ENCODE measurements at places on chromosomes 1 and 21.

- DNase-seq, result peak; percentile 42
Measured at GRCh38 chr1:157963713-157964112, 29.7 kb upstream of the KIRREL1 start.

DNA sequence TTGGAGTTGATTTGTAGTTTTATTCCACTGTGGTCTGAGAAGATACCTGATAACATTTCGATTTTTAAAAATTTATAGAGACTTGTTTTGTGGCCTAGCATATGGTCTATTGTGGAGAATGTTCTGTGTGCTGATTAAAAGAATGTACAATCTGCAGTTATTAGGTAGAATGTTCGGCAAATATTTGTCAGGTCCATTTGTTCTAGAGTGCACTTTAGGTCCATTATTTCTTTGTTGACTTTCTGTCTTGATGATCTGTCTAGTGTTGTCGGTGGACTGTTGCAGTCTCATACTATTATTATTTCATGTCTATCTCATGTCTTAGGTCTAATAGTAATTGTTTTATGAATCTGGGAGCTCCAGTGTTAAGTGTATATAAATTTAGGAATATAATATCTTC, 116.8 kb downstream of the NME7 start:
- DNase-seq, result no peak

GRCh38 chr1:45684402-45684801, 1.9 kb downstream of the GPBP1L1 start:
- DNase-seq, result no peak

- no peak for DNase-seq
Measured at GRCh38 chr1:180415985-180416633, 86.3 kb downstream of the ACBD6 start.

- DNase-seq, result no peak
Measured at GRCh38 chr1:25031601-25031965, 101.5 kb upstream of the RUNX3 start.

DNA sequence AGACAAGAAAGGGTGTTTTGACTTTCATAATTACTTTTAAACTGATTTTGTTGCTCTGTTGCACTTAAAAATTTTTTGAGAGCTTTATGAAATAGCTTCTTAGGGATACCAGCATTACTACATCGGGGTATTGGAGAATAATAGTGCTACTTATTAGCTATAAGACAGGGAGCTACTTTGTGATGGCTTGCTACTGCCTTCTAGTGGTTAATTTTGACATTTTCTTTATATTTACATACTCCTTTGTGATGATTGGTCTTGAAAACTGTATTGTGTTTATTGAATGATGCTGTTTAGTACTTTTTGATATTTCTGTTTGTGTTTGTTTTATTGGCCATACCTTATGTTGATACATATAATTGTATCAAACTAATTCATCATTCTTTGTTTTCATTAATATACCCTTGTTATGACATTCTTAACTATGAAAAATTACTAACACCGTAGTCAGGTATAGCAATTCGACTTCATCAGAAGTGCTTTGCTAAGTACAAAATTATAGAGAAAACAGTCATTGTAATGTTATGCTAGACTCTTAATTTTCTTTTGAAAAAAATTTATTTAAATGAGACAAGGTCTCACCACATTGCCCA, 85.5 kb downstream of the CLIC4 start:
- no peak for DNase-seq

- no peak for DNase-seq
Measured at GRCh38 chr21:39189857-39190604, 6.8 kb upstream of the PSMG1 start.

- no peak for DNase-seq
Measured at GRCh38 chr1:20660363-20660762, 806 bp downstream of the DDOST start.

GRCh38 chr1:25977801-25978200, 20.1 kb downstream of the PAFAH2 start:
- DNase-seq, result no peak

GRCh38 chr1:7539769-7540175, 231.3 kb upstream of the VAMP3 start:
- no peak for DNase-seq

DNA sequence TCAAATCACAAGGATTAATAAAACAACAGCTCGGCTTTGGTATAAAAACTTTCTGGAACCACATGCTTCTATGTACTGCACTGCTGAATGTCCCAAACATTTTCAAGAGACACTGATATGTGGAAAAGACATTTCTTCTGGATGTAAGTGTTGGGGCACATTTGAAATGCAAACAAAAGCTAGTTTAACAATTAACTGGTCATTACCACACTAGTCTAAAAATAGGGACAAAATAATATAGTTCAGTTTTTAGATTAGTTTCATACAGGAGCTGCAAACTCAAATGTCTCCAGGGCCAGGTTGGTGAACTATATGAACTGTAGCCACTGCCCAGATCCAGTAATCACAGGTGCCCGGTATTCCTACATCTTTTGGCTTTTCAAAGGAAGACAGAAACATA, 3.2 kb downstream of the IL23R start:
- no peak for DNase-seq

- no peak for DNase-seq
Measured at GRCh38 chr1:59779949-59780348, 34.8 kb upstream of the HOOK1 start.

DNA sequence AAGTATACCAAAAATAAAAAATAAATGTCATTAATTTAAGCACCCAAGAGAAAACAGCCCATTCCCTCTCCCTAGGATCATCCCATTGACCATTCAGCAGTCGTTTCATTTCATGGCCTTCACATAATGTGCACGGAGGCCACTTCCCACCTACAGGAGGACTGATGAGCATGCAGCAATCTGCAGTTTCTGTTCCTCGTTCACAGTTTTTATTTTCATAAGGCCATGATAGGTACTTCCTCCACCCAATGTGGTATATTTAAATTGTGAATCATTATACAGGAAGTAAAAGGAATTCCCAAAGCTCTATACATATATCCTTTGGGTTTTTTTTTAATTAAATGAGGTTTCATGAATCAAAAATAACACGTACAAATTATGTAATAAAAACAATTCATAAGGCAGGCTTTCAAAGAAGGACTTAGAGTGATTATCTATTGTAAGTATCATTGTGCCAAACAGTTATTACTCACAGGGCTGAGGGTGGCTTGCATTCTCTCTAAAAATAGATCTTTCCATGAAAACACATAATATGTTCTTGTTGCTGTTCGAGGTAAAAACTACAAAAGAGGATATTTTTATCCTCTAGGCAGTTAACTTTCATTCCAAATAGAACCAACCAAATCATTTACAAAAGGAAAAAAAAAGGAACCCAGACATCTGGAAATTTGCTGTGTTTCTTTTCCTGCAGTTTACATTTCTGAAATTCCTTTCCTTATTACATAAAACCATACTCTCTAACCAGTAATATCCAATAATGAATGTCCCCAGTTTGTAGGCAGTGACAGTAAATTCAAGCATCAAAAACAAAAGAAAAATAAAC, 27.5 kb upstream of the SLC44A3 start:
- DNase-seq, result no peak

- no peak for DNase-seq
Measured at GRCh38 chr1:231374394-231374793, 36.3 kb downstream of the SPRTN start.

DNA sequence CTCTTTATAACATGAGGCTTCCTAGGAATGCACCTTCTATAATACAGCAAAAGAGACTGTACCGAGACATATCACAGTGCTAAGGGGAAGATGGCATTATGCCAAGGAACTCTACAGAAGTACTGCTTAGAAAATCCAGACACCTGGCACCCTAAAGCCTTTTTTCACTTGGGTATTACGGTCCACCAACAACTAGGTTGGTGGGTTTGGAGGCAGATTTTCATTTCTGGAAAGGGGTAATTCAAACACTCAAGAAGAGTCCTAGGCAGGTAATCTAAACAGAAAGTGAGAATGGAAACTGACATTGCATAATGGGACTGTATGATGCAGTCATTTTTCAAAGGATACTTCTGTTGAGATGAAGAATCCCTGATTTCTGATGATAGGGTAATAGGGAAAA, 19.6 kb downstream of the SCMH1 start:
- no peak for DNase-seq

- DNase-seq, result no peak
Measured at GRCh38 chr21:36987845-36988244, 18.7 kb upstream of the RIPPLY3 start.

DNA sequence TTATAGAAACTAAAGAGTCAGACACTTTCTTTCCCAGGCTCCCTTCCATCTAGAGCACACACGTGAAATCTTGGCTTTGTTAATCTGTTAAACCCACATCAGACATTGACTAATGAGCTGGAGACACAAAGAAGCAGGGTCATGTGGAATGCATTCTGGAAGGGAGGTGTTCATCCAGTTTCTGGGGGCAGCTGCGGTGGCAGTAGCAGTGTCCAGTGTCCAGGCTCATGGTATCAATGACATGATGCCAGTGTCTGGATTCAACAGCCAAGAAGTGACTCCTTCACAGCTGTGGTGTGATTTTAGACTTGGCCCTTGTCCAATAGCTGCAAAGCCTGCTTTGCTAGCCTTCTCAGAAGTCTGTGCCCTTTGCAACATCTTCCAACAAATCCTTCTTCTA, 95.2 kb downstream of the NTPCR start:
- DNase-seq, result no peak

- no peak for DNase-seq
Measured at GRCh38 chr1:40749817-40750216, 33.8 kb upstream of the KCNQ4 start.

GRCh38 chr1:33529957-33530356, 57.5 kb downstream of the ZSCAN20 start:
- no peak for DNase-seq

- peak; percentile 90 for DNase-seq
Measured at GRCh38 chr1:157090196-157090647, 9.4 kb downstream of the ETV3L start.

DNA sequence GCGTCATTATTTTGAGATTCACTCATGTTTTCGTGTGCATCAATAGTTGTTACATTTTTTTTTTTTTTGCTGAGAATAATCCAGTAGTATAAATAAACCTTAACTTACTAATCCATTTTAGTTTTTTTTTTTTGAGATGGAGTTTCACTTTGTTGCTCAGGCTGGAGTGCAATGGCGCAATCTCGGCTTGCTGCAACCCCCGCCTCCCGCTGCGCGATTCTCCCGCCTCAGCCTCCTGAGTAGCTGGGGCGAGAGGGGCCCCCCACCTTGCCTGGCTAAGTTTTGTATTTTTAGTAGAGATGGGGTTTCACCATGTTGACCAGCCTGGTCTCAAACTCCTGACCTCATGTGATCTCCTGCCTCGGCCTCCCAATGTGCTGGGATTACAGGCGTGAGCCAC, 66.0 kb downstream of the CTH start:
- DNase-seq, result no peak

- DNase-seq, result no peak
Measured at GRCh38 chr1:186492531-186493291, 31.8 kb upstream of the PDC start.

DNA sequence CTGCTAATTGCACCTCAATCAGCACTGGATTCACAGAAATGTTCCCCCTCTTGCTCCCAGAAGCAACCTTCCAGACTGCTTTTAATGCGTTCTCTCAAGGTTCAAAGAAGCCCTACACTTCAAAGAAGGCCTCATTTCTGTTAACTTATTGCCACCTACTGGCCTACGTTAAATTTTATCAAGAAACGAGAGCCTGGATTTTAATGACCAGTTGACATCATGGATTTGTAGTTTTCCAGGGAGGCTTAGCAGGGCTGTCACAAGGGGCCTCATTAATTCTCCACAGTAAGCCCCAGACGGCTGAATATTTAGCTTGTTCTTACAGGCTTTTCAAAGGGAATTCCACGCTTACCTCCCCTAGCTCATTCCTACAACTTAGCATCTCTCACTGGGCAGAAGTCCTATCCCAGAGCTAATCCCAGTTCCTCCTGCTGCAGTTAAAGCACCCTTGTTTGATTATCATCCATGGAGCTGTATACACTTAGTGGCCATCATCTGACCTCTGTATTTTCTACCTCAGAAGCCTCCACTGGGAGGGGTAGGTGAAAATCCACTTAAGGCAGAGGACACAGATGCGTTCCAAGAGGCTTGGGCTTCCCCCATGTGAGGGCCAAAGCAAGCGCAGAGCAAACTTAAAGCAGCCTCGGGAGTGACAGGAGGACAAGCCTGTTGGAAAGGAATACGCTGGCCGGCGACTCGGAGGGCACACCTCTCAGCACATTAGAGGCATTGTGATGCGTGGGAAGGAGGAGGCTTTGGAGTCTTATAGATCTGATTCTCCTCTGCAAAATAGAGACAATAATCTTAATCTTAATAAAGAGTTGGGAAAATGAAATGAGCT, 32.2 kb upstream of the CYP4X1 start:
- no peak for DNase-seq

- no peak for DNase-seq
Measured at GRCh38 chr1:204322339-204322868, 37.3 kb downstream of the PLEKHA6 start.

DNA sequence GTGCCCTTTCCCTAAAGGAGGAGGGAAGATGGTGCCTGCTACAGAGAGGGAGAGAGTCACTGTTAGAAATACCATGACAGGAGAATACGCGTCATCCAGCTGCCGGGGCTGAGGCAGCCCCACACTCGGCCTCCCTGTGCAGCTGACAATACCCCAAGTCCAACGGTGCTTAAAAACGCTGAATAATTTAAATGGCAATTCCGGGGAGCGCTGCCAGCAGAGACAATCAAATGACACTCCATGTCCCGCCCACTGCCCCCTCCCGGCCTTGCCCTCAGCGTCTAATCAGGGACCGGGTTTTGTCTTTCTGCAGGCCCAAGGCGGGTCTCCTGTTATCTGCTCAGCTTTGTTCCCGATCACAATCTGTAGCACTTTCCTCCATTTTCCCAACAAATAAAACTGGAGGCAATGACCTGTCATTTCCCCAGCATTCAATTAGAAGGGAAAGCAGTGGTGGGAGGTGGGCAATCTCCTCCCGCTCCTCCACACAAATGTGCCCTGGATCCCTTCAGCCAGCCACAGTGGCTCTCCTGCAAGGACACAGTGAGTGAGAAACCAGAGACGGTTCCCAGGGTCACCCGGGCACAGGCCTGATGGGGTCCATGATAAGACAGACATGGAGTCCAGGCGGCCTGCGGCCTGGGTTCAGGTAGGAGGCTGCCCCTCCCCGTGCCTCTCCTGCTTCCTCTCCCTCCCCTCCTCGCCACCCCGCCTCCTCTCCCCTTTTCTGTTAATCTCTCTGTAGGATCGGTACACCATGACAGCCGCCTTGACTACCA, 42.7 kb upstream of the AJAP1 start:
- no peak for DNase-seq

DNA sequence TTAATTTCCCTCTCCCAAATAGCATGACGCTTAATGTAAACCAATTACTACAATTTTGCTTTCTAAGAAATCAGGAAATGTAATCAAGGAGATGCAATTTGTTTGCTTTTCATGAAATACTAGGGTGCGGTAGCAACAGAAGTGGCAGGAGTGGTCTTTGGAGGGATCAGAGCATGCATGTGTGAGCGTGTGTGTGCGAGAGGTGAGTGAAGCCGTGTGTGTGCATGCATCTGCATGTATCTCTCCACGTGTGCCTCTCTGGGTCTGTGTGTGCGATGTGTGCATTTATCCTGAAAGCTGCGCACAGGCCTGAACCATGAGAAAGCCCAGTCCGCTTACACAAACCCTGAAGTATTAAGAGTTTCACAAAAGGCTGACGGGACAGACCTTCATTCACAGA, 249.8 kb upstream of the C1orf174 start:
- DNase-seq, result no peak

Data from activated gamma-delta T cell treated with Interleukin-2 at 50 U/mL for 16 hours (primary cell).